ENCODE measurements at places on chromosomes 7 and 10.

- DNase-seq = no peak
Observed at GRCh38 chr10:128160297-128160711, 34.1 kb upstream of the MKI67 start.

DNA sequence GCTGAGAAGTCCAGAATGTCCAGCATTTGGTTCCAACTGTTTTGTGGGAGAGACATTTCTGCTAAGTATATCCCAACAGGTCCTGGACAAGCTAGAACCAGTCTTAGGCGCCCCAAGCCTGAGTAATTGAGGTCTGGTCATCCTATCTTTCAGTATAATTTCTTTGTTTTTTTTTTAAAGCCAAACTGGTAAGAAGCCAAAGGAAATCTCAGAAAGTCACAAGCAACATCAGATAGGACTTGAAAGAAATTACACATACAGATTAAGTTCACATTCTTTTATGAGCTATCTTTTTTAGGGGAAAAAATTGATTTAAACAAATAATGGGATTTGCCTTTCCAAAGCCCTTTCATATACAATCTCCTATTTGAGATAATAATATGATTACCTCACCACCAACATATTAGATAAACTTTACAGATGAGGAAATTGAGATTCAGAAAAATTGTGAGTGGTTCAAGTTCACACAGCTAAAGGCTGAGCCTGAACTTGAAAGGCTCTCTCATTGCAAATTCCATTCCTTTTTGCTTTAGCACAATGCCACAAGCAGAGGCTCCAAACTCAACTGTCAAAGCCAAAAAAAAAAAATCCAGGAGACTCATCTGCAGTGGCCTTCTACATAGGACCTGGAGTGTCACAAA, 15.0 kb downstream of the PDLIM1 start:
- no peak for DNase-seq

- DNase-seq = no peak
Observed at GRCh38 chr10:97737770-97738265, 890 bp downstream of the ZFYVE27 start.

- no peak for DNase-seq
Observed at GRCh38 chr7:5232874-5233273, 42.8 kb downstream of the WIPI2 start.

DNA sequence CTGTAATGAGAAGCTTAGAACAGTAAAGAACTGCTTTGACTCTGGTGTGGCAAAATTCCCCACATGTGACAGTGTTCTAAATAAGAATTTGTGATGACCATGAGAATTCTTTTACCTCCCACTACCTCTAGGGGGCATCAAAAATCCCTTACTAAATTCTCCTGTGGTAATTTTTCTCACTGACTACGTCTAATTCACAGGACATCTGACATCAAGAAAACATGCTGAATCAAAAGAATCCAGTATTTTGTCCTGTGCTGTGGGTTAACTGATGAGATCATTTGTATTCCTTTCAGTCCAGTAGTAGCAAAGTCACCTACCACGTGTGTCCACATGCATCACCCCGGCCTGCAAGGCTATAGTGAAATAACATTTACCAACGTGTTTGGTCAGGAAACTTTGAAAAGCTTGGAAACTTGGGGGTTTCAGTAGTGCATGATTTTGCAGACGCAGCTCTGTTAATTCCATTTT, 103.8 kb downstream of the ATE1 start:
- DNase-seq = peak; percentile 54

DNA sequence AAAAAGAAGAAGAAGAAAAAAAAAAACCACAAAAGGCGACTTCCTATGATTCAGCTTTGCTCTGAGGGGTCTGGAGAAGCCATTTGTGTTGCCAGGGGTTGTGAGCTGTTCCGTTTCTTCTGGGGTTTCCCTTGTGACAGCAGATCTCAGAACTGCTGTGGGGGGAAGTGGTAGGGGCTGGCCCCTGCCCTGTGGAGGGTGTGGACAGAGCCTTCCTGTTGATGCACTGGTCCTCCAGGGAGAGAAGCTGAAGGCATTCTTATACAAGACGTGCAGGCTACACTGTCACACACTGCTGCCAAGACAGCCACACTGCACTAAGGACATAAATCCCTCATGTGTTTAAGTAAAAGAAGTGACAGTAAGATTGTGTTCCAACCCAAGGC, 17.3 kb upstream of the CSGALNACT2 start:
- no peak for DNase-seq

Data from NCI-H1436 (cell line).